ENCODE measurements at places on chromosomes 1 and 21.
A peak's percentile ranks its signal among the peaks of the same experiment; 100 is the strongest.

GRCh38 chr1:35845766-35846165, 37.2 kb upstream of the AGO1 start:
- H3K36me3 ChIP-seq, result peaks cover 16% of the 10 kb centered on the region
- no peak for DNase-seq
- peaks cover 6% of the 10 kb centered on the region for H3K4me1 ChIP-seq
- no peak overlapping the region for H3K4me3 ChIP-seq
- H3K27ac ChIP-seq, result no peak overlapping the region

DNA sequence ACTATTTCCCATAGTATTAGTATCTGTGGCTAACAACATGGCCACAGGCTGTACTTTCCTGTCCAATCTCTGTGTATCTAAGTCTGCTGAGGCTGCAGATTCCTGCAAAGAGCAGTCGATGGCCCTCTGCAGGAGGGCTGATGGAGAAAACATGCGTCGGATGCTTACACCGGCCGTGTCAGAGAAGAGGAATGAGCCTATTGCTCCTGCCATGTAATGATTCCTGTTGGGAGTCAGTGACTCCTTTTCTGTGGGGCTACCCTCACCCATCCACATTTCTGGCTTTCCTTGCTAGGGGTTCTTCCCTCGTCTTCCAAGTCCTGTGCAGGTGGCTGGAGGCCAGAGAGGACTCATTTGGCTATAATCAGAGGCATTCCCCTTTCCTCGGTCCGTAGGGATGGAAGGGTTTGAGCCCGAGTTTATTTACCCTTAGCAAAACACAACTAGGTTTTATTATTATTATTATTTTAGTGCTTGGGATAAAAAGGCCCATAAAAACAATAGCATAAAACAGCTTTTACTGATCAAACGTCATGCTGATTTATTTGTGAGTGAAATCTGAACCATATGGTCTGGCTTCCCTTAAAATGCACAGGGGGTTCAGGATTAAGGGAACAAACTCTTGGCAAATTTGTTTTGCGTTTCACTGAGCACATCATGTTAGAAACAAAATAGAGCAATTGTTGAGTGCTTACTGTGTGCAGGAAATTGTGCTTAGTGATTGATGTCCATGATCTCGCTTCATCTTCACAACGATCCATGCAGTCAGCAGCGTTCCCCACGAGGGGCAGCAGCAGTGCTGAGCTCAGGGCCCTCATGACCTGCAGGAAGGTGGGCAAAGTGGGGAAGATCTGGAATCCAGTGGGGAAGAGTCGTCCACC, 70.8 kb downstream of the KIF26B start:
- no peak for DNase-seq
- no peaks in the 10 kb centered on the region for H3K36me3 ChIP-seq
- H3K27ac ChIP-seq, result no peak overlapping the region
- H3K4me3 ChIP-seq, result no peak overlapping the region

DNA sequence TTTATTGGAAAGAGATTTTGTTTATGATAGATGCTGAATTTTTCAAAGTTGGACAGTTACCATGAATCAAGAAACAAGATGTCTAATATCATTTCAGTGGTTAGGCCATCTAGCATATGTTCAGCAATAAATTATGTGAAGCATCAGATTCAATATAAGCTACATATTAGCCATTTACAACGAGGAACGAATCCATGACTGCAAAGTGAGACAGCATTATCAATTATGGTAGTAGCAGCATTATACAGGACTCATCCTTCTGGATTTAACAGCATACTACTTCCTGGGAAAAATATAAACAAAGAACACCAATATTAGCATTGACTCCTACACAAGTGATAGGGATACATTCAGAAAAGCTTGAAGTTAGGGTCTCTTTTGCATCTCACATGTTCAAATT, 59.1 kb downstream of the LRRC53 start:
- no peaks in the 10 kb centered on the region for H3K4me1 ChIP-seq
- no peaks in the 10 kb centered on the region for H3K27me3 ChIP-seq
- H3K36me3 ChIP-seq, result no peaks in the 10 kb centered on the region
- H3K27ac ChIP-seq, result no peak overlapping the region
- H3K4me3 ChIP-seq, result no peak overlapping the region

- peaks cover 7% of the 10 kb centered on the region for H3K36me3 ChIP-seq
- peaks cover 24% of the 10 kb centered on the region for H3K27me3 ChIP-seq
- no peak overlapping the region for H3K4me3 ChIP-seq
- H3K27ac ChIP-seq, result no peak overlapping the region
- H3K4me1 ChIP-seq, result no peaks in the 10 kb centered on the region
- no peak for DNase-seq
These were observed 21.2 kb upstream of the KAZN start for GRCh38 chr1:14577261-14577660.

DNA sequence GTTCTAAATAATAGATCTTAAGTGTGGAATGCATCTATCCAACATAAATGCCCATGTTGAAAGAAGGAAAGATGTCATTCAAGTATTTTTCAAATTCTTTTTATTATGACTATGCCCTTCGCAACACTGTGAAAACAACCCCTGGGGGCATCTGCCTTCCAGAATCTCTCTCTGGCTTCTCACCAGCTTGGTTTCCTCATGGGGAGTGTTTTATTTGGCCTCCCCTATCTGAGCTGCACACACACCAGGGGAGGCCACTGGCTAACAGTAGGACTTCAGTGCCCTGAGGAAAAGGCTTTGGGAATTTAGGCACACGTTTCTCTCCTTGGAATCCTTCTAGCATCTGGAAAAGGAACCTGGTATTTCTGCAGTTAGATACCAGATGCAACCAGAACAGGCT, 130.6 kb downstream of the EDEM3 start:
- no peaks in the 10 kb centered on the region for H3K27me3 ChIP-seq
- H3K27ac ChIP-seq, result no peak overlapping the region
- DNase-seq, result no peak
- no peak overlapping the region for H3K4me3 ChIP-seq
- H3K4me1 ChIP-seq, result no peaks in the 10 kb centered on the region

DNA sequence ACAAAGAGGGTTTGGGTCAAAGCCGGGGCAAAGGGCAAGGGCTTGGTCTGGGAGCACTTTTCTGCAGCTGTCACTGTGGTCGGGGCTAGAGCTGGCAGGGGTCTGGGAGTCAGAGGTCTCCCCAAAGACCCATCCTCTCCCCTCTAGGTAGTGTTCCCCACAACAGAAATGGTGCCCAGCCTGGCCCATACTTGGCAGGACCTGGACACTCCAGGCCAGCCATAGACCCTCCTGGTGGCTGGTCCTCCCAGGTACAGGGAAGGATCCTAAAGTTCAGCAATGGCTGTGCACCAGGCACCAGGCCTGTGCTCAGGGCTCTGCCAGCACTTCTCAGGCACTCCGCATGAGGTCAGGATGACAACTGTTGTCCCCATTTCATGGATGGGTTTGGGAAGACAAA, 11.0 kb downstream of the ESPN start:
- peaks cover 12% of the 10 kb centered on the region for H3K4me1 ChIP-seq
- H3K27ac ChIP-seq, result no peak overlapping the region
- no peak overlapping the region for H3K4me3 ChIP-seq
- H3K27me3 ChIP-seq, result peaks cover 54% of the 10 kb centered on the region
- no peak for DNase-seq

DNA sequence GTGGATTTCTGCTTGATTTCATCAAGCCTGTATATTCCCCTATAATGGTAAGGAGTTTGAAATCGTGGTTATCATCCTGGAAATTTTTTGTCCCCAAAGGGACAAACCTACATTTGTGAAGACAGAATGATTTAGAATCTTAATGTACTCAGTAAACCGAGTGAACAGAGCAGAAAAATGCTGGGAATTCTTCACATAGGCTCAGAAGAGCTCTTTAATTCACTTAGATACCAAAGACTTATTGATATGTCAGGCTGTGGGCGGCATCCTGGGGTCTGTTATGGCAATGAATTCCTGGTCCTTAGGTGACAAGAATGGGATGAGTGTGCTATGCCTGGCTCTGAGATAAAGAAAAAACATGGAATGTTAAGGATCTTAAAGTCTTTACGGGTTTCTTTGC, 74.9 kb downstream of the ROR1 start:
- H3K36me3 ChIP-seq, result no peaks in the 10 kb centered on the region
- no peak for DNase-seq
- H3K4me3 ChIP-seq, result no peak overlapping the region
- no peak overlapping the region for H3K27ac ChIP-seq

- H3K27ac ChIP-seq, result no peak overlapping the region
- H3K4me3 ChIP-seq, result no peak overlapping the region
- peaks cover 12% of the 10 kb centered on the region for H3K36me3 ChIP-seq
- peaks cover 8% of the 10 kb centered on the region for H3K4me1 ChIP-seq
- DNase-seq, result no peak
These were observed 6.3 kb upstream of the TMEM39B start for GRCh38 chr1:32066489-32066873.

DNA sequence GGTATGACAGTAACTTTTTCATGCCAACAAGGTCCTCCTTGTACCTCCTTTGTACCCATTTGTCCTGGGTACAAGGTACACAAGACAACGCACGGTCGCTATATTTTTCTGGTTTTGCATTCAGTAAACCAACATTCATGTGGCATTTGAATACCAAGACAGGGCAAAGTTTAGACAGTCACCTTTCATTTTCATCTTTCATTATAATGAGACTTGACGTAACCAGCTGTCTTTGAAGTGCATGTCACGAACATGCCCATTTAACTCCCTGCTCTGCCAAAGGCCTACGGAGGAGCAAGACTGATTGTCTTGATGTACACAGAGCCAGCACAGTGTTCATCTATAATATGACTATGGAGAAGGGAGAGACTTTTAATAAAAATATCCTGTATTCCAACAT, 91.0 kb downstream of the SETD4 start:
- DNase-seq, result no peak
- H3K4me1 ChIP-seq, result no peaks in the 10 kb centered on the region
- H3K36me3 ChIP-seq, result no peaks in the 10 kb centered on the region
- no peak overlapping the region for H3K27ac ChIP-seq
- no peak overlapping the region for H3K4me3 ChIP-seq

DNA sequence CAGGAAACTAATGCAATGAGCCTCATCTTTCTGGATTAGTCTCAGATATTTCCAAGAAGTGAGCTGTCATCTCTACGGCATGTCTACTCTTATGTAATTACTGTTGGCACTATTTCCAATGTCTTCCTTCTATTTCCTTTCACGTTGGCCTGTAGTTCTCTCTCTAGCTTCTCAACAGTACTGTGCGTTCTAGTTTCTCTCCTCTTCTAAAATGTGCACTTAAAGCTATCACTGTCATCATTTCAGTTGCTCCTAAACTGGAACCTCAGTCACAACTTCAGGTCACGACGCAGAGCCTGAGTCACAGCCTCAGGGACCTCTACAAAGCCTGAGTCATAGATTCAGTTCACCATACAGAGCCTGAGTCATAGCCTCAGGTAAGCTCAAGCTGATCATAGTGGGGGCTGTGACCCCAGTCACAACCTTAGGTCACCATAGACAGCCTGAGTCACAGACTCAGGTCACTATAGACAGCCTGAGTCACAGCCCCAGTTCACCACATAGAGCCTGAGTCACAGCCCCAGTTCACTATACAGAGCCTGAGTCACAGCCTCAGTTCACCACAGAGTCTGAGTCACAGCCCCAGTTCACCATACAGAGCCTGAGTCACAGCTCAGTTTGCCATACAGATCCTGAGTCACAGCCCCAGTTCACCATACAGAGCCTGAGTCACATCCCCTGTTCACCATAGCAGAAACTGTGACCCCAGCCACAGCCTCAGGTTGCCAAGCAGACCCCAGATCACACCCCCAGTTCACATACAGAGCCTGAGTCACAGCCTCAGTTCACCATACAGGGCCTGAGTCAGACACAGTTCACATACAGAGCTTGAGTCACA, 13.0 kb downstream of the WNT9A start:
- H3K36me3 ChIP-seq, result no peaks in the 10 kb centered on the region
- H3K4me1 ChIP-seq, result peaks cover 7% of the 10 kb centered on the region
- H3K27me3 ChIP-seq, result peaks cover 7% of the 10 kb centered on the region
- H3K4me3 ChIP-seq, result no peak overlapping the region
- no peak overlapping the region for H3K27ac ChIP-seq
- no peak for DNase-seq

DNA sequence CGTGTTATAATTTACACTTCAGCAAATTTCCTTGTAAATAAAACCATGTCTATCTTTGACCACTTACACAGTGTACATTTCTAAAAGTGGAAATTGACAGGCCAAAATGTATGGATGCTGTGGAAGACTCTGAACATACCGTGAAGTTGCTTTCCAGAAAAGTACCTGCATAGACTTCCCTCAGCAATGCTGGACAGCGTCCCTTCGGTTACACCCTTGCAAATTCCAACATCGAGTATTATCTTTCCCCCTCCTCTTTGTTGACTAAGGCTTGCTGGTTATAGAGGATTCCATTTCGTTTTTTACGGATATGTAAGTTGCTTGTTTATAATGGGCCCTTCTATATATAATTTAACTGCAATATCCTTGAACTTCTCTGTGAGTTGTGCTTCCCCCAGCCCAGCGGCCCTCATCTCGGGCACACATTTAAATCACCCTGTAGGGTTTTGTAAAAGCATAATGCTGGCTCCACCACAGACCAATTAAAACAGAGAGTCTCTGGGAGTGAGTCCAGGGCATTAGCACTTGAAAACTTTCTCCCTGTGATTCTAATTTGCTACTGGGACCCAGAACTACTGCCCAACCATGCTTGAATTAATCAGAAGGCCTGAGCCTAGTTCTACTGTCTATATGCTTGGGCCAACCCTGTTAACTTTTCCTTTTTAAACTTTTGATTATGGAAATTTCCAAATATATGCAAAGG, 230.3 kb downstream of the GRIK3 start:
- no peak overlapping the region for H3K4me3 ChIP-seq
- H3K27me3 ChIP-seq, result peaks cover 14% of the 10 kb centered on the region
- no peak overlapping the region for H3K27ac ChIP-seq
- no peak for DNase-seq
- no peaks in the 10 kb centered on the region for H3K4me1 ChIP-seq

- H3K4me3 ChIP-seq, result peak overlapping the region; percentile 88
- peak overlapping the region; percentile 90 for H3K27ac ChIP-seq
These were observed 65.8 kb upstream of the VAMP3 start for GRCh38 chr1:7705048-7705907.

DNA sequence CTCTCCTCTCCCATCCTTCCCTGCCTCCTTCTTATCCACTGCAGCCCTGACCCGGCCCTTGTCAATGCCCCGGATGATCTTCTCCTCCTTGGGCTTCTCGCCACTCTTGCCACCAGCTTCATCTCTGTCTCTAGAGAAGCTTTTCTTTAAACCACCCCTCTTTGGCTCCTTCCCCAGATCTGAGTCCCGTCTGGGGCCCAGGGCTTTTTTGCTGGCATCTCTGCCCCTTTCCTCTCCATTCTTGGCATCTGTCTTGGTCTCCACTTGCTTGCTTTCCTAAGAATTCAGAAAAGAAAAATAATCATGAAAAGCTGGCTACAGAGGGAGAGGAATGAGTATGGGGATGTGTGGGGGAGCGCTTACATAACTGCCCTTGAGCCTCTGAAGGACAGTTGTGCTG, 11.8 kb downstream of the SHISA4 start:
- no peak overlapping the region for H3K27ac ChIP-seq
- H3K27me3 ChIP-seq, result peaks cover 12% of the 10 kb centered on the region
- H3K4me1 ChIP-seq, result peaks cover 5% of the 10 kb centered on the region
- no peak overlapping the region for H3K4me3 ChIP-seq

DNA sequence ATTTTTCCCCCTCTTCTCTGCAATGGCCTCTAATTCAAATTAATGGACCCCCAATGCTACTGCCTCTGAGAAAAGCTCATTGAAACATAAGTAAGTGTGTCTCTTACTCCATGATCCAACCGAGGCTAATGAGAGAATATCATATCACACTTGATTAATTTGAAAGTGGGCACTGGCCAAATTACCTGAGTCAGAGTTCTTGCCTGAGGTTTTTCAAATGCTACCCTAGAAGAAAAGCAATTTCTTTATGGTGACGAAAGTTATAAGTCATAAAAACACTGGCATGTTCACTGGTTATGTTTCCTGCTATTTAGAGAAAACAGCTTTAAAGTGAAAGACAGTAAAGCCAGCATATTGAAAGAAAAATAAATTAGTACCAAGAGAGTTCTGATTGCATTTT, 368.8 kb upstream of the TMPRSS15 start:
- no peak for DNase-seq
- H3K4me3 ChIP-seq, result no peak overlapping the region
- H3K27ac ChIP-seq, result no peak overlapping the region
- H3K4me1 ChIP-seq, result no peaks in the 10 kb centered on the region

Data from stimulated activated naive B cell treated with anti-CD40 and anti-IgM and Interleukin-4, amounts not matched to agents 10 μg/mL and 1 μg/mL and 100 μg/mL, for 72 hours (primary cell).